Anterior cingulate cortex (tissue), 58 donors: ENCODE measurements at places on chromosomes 11 and 22.

DNA sequence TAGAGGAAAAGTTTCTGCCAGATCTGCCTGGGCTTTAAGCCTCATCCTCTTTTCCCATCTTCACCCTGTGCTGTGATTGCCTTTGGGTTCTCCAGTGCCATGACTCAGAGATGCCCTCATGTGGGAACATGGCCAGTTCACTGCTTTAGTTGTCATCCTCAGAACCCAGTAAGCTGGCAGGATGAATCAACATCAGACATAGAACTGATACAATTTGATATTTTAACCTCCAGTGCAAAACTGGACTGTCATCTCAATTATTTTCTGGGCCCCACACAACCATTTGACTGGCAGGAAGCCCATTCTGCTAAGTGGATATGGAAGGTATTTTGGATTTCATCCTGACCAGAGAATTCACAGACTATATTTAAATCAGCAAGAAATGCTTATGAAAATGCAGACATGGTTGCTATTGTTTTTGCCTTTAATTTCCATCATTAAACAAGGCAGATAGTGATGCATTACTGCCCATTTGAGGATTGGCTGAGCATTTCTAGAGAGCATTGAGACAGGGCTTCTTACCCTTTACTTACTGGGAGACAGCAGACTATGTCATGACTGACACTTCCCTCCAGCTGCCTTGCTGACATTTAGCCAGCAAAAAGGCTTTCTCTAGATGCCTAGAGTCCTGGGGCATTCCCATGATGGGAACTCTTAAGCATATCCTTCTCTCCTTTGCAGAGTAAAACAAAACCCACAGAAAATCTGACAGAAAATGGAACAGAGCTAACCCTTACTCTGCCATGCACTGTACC, 327.1 kb upstream of the MTNR1B start:
- no peak for DNase-seq

- no peak for DNase-seq
These were observed 887.6 kb downstream of the OPCML start for GRCh38 chr11:132644520-132645239.

DNA sequence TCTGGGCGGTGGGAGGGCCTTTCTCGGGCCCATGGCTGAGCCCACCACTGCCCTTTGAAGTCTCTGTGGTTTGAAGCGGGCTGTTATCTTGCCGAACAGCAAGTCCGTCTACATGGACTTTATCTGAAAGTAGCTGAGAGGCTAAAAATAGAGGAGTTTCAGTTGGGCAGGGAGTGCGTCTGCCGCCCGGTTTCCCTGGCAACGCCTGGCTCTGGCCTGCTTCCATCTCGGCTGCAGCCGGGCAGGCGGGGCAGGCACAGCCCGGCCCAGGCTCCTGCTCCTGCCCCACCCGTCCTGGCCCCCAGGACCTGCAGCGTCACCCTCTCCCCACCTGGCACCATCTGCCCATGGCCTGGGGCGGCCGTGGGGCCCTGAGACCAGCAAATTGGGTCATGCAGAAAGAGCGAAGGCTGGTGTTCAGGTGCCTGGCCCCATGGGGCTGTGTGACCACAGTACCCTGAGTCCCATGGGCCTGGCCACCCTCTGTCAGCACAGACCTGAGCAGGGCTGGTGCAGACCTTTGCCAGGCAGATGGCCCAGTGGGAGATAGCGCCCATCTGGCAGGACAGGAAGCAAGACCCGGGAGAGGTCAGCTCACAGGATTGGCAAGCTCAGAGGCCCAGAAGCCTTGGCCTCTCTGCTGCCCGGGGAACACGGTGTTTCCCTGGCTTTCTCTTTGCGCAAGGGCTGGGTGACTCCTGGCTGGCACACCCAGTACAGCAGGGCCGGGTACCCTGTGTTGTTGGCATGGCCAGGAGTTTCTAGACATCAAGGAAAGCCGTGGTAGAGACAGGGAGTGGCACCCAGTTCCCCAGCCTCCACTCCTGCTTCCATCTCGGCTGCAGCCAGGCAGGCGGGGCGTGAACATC, 79.1 kb upstream of the KCNQ1OT1 start:
- DNase-seq: peak; percentile 77

DNA sequence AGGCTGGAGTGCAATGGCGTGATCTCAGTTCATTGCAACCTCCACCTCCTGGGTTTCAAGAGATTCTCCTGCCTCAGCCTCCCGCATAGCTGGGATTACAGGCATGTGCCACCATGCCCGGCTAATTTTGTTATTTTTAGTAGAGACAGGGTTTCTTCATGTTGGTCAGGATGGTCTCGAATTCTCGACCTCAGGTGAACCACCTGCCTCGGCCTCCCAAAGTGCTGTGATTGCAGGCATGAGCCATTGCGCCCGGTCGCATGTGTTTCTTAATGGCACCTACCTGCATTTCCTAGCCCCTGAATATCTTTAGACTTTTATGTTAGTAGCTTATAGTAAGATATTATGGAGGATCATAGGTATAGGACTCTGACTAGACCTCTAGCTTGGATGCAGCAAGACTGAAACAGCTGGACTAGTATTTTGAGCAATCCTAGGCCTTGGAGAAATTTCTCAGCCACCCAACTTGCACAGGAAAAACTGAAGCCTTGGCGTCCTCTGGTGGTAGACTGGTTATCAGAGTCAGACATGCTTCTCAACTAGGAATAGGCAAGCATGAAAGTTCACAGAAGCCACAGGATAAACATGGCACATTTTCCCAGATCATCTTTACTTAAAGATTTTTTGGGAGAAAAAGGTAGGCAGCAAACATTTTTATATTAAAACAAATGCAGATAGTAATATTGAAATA, 22.7 kb upstream of the C1QTNF4 start:
- DNase-seq: peak; percentile 72

GRCh38 chr22:46947516-46948257, 185.2 kb downstream of the TBC1D22A start:
- DNase-seq: no peak

DNA sequence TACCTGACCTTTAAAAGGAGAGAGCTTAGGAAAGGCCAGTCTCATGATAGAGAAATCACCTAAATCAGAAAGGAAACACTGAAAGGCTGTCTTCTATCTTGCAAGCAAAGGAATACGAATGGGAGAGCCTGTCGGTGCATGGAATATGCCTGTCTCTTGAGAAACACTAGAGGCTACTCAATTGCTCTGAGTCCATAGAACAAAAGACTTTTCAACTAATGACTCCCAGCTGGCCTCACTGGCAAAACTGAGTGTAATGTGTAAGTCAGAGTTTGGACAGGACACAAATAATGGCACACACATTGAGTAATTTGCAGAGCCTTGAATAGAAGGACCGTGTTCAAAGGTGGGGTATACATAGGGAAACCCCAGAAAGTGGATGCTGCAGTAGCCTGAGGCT, 171.0 kb upstream of the ARHGAP20 start:
- no peak for DNase-seq

GRCh38 chr11:46216019-46216764, 61.3 kb upstream of the CREB3L1 start:
- DNase-seq: no peak

DNA sequence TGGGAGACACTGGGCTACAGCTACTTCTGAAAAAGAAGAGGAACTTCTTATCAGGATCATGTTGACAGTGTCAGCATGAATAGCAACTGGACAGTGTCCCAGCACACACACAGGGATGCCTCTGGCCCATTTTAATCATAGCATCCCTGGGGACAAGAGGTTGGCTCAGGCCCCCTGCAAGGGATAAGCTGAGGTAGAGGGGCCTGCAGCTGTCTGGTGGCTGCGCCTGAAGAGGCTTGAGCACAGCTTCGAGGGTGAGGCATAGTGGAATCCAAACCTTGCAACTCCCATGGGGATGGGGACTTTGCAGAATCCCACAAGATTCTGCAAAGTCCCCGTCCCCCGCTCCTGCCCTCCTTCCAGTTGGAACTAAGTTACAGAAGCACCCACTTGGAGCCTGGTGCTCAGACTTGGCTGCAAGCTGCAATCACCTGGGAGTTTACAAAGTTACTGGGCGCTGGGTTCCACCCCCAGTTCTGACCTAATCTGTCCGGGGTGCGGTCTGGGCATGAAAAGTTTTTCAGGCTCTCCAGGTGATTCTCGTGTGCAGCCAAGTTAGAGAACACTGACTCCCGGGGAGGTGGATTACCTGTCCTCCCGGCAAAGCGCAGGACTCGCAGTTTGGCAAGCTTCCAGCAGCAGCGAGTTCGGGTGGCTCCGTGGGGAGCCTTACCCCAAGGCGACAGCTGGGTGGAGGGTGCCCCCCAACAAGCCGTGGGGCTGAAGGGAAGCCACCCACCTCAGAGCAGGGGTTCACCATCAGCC, 16.0 kb upstream of the LINC01488 start:
- no peak for DNase-seq

DNA sequence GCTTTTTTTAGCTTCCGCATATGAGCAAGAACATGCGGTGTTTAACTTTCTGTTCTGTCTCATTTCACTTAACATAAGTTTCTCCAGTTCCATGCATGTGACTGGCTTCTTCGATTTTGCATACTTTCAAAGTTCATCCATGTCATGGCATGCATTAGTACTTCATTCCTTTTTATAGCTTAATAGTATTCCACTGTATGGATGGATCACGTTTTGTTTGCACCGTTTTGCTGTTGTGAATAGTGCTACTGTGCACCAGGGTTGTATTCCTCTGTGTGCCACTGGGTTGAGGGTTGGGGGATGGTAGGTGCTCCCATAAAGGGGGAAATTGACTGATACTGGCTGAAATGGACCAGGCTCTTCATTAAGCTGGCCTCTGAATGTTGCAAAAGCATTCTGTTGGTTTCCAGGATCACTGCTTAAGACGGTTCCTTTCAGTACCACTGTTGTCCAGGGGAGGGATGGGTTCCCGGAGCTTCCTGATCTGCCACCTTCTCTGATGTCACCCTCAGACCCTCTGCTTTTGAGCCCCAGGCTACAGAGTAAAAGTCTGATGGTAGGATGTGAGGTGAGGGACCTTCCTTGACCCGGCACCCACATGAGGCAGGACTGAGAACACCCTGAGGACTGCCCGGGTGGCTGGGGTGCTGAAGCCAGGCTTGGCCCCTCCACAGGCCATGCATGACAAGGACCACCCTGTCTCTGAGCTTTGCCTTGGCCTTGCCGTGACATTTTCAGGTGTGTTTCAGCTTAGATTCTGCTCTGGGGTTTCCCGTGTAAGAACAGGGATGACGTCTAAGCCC, 24.4 kb downstream of the DGCR6L start:
- no peak for DNase-seq

DNA sequence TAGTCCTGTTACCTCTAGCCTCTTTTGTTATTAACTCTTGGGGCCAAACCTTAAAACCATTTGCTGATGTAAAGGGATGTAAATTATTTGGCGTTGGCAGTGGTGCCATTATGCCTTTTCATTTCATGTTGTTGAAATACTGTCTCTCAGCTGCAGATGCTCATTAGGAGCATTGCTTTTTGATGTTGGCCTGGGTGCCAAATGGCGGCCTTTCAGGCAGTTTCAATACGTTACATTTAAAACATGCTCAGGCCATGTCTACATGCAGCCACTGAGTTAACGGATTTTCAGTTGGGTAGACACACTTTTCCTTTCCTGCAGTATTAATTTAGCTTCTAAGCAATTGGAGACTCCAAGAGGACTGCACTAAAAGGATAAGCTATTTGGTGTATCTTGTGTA, 5.3 kb downstream of the NCAM1 start:
- DNase-seq: no peak

DNA sequence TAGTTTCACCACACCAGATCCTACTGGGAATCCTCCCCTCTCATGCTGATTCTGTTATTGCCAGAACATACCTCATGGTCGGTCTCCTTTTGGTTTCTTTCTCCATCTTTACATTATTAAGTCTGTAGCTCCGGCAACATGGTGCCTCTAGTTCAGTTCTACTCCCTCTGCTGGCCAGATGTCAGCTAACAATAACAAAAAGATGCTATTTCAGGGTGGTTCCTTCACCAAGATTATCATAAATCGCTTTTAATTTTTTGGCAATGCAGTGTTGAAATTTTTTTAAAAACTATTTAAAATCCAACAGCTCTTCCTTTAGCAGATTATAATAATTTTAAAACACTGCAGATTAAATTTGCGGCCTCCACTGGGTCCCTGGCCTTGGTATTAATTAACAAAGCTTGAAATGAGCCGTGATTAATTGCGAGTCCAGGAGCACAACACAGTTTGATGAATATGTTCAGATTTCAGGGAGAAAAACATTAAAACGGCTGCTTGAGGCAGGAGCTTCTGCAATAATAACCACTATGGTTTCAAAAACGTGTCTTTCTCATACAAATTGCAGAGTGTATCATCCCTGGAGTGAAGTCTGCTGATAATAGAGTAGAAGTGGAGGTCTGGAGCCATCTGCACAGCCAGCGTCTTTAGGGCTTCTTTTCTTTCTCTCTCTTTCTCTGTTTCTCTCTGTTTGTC, 492.9 kb upstream of the KIRREL3 start:
- no peak for DNase-seq

DNA sequence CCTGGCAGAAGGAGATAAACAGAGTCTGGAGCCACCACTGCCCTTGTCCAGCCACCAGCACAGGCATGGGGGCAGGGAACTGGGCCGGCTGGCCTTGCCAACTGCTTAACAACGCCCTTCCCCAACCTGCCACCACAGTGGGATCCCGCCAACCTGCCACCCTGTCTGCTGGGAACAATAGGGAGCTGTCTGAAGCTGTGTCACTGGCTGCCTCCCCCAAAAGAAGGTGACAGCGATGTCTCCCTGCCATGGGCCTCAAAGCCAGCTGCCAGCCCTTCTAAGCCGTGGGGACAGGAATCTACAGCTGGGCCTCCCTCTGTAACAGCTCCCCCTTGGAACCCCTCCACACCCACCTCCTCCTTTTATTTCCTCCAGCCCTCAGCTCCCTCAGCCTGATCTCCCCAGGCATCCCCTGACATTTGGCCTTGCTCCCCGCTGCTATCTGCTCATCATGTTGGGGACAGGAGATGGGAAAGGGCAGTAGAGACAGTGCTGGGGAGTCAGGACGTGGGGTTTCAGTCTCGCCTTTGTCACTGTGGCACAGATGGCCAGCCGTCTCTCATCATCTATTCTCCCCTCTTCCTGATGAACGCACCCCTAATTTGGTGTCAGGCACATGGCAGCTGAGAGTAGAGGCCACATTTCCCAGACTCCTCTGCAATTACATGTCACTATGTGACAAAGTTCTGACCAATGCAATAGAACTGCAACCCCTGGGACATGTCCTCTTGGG, 51.3 kb upstream of the PRDM11 start:
- DNase-seq: no peak
